ENCODE measurements at places on chromosomes 4 and X. TPM values are rescaled to one million over a fixed set of nuclear protein-coding genes. Genes with fewer than 3 reads are reported as not detected.

GRCh38 chrX:13754765-13755164 is 20.2 kb downstream of the OFD1 start:
- H3K4me3 ChIP-seq, result no peak overlapping the region
- H3K4me1 ChIP-seq, result no peaks in the 10 kb centered on the region
- DNase-seq, result no peak
- H3K36me3 ChIP-seq, result no peaks in the 10 kb centered on the region

DNA sequence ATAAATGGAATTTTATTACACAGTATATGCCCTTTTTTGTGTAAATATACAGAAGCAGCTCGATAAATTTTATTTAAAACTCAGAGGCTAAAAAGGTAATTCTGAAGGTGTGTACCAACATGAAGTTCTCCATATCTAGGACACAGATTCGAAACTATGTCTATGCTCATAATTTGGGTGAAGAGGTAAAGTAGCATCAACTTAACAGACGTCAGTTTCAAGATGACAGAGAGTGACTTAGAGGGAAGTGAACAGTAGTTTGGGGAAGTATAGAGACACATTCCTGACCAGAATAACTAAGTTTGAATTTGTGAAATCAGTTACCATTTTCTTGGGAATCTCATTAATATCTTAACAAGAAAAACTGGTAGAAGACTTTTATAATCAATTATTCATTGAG is 2493.3 kb downstream of the ARAP2 start:
- H3K4me3 ChIP-seq, result no peak overlapping the region
- no peaks in the 10 kb centered on the region for H3K4me1 ChIP-seq
- no peak overlapping the region for H3K27ac ChIP-seq

The GC gene
- total RNA-seq, result not detected

DNA sequence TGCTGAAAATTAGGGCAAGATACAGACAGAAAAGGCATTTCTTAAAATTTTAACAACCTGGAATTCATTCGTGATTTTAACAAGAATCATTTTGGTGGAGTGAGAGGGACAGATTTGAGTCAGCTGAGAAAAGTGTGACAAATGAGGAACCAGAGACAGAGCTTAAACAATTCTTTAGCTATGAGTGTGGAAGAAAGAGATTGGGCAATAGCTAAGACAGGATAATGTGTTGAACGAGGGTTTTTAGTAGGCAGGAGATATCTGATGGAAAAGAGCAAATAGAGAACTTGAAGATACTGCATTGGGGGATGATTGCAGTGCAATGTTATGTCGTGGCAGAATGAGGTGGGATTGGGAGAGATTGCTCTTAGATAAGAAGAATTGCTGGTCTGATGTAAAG is 164.2 kb upstream of the SPRY1 start:
- DNase-seq, result no peak
- no peaks in the 10 kb centered on the region for H3K27me3 ChIP-seq
- no peaks in the 10 kb centered on the region for H3K36me3 ChIP-seq
- H3K4me3 ChIP-seq, result no peak overlapping the region

The ALAS2 gene
- total RNA-seq, result not detected

The CDKL2 gene
- 1.2 TPM for total RNA-seq

DNA sequence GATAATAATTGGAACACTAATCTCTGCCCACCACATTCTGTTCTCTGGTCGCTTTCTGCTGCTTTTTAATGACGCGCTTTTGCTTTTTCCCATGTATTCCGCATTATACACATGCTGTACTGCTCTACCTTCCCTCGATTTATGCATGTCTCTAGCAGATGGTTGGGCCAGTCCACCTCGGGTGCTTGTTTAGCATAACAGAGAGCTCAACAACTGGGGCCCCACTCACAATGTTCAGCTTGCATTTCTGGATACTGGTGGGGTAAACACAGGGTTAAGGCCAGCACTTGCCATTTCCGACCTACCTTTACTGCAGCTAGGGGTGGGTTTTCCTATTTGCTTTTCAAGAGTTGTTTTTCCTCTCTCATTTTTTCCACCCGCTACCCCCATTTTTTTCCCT is 255.8 kb downstream of the SOX3 start:
- no peaks in the 10 kb centered on the region for H3K27me3 ChIP-seq
- H3K4me3 ChIP-seq, result no peak overlapping the region
- no peak overlapping the region for H3K27ac ChIP-seq

DNA sequence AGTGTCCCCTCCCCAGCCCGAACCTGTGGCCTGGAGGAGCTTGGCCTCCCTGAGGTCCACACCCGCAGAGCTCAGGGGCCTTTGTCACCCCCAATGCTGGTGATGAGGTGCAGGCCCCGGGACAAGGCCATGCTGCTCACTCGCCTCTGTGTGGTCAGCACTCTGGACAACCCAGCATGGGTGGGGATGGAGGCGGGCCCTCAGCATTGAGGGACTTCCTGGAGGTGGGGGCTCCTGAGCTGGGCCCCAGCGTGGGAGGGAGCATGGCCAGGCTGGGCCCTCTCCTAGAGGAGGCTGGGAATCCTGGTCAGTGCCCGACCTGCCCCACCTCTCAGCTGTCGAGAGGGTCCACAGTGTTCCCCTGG is 30.6 kb downstream of the TACC3 start:
- peaks cover 22% of the 10 kb centered on the region for H3K4me1 ChIP-seq
- H3K36me3 ChIP-seq, result no peaks in the 10 kb centered on the region
- H3K27ac ChIP-seq, result no peak overlapping the region
- H3K4me3 ChIP-seq, result no peak overlapping the region

Measured in transverse colon (tissue), 4 donors.